ENCODE measurements at places on chromosomes 3 and 15.

- DNase-seq = no peak
Measured at GRCh38 chr3:99641480-99641879, 3.1 kb downstream of the COL8A1 start.

- no peak for DNase-seq
Measured at GRCh38 chr15:40066589-40066988, 27.6 kb upstream of the SRP14 start.

GRCh38 chr3:181885868-181886630, 174.3 kb downstream of the SOX2 start:
- no peak for DNase-seq

- no peak for DNase-seq
Measured at GRCh38 chr3:25469558-25469957, 41.5 kb downstream of the RARB start.

DNA sequence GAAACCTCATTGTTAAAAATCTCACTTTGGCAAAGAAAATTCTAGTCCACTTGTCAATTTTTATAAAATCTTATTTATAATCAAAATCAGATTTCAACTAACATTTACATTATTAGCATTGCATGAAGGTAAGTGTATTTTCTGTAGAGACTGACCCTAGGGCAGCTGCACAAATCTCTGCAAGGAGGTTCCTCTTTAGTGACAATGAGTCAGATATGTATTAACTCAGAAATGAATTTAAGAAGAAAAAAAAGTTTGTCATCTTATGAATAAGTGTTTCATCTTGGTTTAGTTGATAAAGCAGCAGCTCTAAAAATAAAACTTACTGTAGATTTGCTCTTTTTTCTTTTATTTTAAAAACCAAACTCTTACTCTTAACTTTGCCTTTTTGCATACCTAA, 9.0 kb upstream of the GNB4 start:
- no peak for DNase-seq

DNA sequence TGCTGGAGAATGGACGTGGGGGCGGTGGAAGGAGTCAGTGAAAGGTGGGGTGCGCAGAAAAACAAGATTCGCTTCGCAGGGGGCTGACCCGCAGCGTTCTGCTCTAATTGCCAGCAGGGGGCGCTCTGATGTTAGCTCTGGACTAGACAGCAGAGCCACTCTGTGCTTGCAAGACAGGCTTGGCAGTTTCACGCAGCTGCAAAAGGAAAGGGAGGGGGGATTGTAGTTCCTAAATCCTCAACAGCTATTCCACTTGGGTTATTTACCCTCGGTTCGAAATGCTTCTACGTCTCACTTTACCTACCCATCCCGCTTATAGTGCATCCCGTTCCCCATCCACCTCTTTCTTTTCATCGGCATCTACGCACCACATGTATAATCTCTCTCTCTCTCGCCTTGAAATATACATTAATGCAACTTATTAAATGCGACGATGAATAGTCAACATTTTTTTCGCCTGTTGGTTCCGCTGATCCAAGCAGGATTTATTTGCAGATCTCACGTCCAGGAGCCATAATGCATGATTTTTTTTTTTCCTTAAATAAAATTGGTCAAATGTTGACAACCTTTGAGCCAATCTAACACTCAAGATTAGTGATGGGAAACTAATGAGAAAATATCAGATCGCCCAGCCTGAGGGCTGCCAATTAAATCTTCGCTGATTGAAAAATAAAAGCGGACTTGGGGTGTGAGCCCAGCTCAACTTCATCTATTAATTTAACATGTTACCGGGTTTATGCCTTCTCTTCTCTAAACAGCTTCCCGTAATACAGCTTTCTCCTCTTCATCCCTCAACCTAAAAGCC, 216.4 kb downstream of the MEIS2 start:
- peak; percentile 79 for DNase-seq

DNA sequence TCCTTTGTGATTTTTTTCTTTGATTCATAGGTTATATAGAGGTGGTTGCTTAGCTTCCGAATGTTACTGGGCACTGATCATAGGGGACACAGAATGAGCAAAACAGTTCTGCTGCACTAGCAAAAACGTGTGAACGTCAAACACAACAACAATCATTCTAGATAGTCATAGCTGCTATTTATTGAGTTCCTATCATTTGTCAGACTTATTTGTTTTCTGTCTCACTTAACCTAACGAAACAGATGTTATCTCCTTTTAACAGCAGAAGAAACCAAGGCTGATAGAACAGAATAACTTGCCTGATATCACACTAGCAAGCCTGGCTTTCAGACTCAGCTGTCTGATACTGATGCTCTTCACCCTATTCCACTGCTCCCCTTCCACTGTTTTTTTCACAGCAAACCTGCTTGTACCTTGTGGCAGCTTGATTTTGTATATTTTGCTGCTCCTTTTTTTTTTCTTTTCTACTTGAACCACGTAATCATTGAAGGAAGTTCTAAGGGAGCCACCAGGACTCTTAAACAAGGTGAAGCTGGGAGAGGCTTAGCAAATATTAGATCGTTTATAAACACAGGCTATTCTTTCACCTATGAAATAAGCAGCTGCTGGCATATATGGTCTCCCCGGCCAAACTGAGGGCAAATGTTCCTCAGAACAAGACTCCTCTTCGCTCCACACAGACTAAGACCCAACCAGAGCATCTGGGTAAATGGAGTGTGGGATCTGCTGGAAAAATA, 78.8 kb downstream of the MCF2L2 start:
- no peak for DNase-seq

DNA sequence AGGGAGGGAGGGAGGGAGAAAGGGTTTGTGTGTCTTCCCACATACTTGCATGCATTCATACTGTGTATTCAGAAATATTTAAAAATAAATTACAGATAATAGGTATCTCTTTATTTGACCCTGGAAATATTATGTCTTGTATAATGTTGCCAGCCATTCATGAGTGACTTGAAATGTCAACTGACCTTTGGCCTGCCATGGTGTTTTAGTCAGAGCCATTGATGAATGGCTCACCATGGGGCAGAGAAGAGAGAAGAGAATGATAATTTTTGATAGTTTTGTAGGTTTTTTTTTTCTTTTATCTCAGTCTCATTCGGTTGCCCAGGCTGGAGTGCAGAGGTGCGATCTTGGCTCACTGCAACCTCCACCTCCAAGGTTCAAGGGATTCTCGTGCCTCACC, 121.2 kb downstream of the ATG7 start:
- DNase-seq = no peak

DNA sequence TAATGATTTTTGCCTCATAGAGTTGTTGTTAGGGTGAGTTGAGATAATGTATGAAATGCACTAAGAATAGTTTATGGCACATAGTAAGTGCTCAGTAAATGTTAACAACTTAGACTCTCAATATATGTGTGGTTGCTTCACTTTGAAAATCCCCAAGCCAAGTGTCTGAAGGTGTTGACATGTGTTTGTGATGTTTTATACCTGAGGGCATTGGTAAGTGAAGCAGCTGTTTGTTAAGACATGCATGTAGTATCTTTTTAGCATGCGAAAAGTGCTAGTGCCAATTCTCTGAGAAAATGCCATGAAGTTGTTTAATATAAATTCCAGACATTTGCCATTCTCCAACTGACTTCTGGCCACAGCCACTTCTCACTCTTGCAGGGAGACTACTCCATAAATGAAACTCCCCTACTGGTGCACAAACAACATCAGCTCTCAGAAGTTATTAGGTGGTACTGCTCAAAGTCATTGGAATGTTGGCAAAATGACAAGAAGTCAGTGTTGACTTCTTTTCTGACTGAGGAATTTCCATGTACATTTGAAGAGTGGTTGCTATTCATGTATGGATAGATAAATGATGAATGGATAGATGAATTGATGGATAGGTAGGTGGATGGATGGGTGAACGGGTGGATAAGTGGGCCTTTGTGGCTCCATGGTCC, 103.6 kb upstream of the NUDT16 start:
- no peak for DNase-seq

DNA sequence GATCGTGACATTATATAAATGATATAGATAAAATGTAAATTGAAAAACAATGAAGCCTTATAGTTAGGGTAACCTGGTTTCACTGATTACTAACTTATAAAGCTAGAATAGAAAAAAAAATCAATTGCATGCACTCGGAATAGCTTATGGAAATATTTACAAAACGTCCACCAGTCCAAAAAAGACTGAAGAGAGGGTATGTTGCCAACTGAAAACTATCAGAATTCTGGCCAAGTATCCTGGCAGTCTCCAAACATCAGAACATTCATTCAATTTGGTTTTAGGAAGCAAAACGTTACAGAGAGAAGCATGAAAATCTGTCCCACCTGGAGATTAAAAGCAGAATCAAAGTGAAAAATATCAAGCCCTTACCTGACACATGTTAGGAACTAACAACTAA, 892.4 kb downstream of the ROBO1 start:
- DNase-seq = no peak

DNA sequence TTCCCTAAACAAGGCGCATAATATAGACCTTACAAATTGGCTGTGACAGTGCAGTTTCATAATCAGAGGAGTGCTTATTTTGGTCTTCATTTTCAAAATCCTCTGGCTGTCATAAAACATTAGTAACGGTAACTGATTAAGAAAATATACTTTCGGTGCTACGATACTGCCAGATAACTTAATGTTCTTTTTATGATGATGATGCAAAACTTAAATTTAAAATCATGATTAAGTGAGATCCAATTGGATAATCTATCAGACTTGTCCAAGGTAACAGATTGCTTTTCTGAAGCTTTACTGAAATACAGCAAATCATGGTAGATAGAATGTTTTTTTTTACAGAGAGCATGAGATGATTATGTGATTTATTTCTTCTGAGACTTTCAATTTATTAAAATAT, 364.2 kb upstream of the CNTN3 start:
- DNase-seq = no peak

GRCh38 chr3:52555056-52555455, 18.7 kb downstream of the UQCC5 start:
- no peak for DNase-seq

GRCh38 chr3:77376511-77376910, 336.6 kb downstream of the ROBO2 start:
- no peak for DNase-seq

GRCh38 chr3:187759601-187760000, 14.3 kb upstream of the BCL6 start:
- DNase-seq = no peak

All from NCI-H345 (cell line).